ENCODE measurements at places on chromosomes 13 and 19. TPM values are rescaled to one million over a fixed set of nuclear protein-coding genes. Genes with fewer than 3 reads are reported as not detected.

- H3K4me3 ChIP-seq: no peak overlapping the region
- no peak overlapping the region for H3K27ac ChIP-seq
- H3K36me3 ChIP-seq: no peaks in the 10 kb centered on the region
Observed at GRCh38 chr13:79226250-79226649, 179.8 kb downstream of the RBM26 start.

Gene KLK6
- total RNA-seq: not detected

DNA sequence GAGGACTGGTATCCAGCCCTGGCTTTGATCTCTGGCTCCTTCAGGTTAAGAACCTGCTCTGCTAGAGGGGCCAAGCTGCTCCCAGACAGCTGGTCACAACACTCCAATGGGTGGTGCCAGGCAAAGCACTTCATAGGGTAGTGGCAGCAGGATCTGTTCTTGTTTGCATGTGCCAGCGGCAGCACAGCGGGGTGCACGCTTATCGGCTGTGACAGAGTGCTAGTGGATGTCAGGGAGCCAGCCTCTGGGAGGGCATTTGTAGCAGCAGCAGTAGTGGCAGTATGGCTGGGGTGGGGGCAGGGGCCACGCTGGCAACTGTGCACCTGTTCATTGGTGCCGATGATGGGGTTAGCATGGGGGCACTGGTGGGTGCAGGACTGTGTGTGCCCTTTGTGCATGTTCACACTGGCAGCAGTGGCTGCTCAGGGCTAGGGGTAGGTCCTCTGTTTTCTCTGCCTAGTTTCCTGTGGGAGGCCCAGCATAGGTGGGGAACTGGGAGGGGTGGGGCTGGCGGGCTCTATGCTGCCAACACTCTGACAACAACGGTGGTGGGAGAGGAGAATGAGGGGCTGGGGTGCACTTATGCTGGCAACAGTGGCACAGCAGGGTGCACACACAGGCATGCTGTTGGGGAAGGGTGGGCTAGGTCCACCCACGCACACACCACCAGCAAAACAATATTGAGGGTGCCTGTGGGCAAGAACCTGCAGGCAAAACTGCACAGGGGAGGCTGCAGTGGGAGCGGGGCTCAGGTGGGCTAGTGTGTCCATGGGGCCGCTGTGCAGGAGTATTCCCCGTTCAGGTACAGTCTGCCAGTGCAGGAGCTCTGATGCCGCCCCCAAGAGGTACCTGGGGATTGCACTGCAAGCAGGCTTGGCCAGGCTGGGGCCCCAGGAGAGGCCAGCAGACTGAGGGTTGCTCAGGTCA, 19.3 kb downstream of the AP1M1 start:
- H3K4me1 ChIP-seq: peaks cover 33% of the 10 kb centered on the region
- H3K36me3 ChIP-seq: peaks cover 90% of the 10 kb centered on the region
- peak overlapping the region; percentile 2 for H3K4me3 ChIP-seq
- peak overlapping the region; percentile 73 for H3K27ac ChIP-seq
- no peak for DNase-seq

DNA sequence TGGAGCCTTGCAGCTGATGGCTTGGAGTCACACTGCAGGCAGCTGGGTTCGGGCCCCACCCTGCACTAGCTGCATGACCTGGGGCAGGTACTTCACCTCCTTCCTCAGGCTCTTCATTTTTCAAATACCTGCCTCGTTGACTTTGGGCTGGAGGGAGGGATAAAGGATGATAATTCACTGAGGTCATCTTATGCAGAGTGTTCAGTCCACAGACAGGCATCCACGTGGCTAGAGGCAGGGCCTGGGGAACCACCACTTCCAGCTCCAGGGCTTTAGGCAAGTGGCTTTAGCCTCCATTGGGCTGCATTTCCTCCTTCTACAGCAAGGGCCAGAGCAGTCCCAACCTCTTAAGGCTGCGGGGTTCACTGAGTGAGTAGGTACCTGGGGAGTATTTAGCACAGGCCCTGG, 84.8 kb downstream of the SIPA1L3 start:
- DNase-seq: no peak
- H3K4me1 ChIP-seq: peaks cover 5% of the 10 kb centered on the region
- H3K27ac ChIP-seq: no peak overlapping the region
- H3K4me3 ChIP-seq: no peak overlapping the region
- H3K36me3 ChIP-seq: no peaks in the 10 kb centered on the region

Gene ZNF610
- 2.8 TPM for total RNA-seq

DNA sequence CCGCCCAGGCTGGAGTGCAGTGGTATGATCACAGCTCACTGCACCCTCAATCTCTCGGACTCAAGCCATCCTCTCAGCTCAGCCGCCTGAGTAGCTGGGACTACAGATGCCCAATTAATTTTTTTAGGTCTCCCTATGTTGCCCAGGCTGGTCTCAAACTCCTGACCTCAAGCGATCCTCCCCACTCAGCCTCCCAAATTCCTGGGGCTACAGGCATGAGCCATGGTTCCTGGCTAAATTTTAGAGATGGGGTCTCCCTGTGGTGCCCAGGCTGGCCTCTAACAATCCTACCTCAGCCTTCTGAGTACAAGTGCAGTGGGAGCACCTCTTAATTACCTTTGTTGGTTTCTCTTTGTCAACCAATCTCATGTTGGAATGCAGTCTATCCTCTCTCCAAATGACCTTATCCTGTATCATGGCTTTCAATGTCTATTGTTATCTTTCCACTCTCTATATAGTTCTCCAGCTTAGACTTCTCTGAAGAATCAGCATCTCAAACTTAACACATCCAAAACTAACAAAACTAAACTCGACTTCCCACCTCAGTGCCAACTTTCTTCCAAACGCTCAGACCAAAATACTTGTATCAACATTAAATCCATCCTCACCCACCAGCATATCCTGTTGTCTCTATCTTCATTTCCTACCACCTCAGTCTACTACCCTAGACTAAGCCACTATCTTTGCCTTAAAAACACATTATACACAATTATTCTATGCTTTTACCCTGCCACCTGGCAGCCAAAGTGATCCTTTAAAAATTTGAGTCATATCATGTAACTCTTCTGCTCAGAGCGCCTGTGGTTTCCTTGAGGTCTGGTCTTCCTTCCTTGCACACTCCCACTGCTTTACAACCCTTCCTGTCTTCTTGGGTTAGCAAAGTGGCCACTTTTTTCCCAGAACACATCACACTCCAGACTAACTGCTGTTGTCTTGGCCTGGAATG, 6.7 kb downstream of the TPT1 start:
- peaks cover 92% of the 10 kb centered on the region for H3K4me1 ChIP-seq
- H3K4me3 ChIP-seq: peak overlapping the region; percentile 54
- peak; percentile 67 for DNase-seq
- H3K27ac ChIP-seq: peak overlapping the region; percentile 91
- H3K36me3 ChIP-seq: peaks cover 69% of the 10 kb centered on the region

Gene ACP7
- total RNA-seq: not detected

DNA sequence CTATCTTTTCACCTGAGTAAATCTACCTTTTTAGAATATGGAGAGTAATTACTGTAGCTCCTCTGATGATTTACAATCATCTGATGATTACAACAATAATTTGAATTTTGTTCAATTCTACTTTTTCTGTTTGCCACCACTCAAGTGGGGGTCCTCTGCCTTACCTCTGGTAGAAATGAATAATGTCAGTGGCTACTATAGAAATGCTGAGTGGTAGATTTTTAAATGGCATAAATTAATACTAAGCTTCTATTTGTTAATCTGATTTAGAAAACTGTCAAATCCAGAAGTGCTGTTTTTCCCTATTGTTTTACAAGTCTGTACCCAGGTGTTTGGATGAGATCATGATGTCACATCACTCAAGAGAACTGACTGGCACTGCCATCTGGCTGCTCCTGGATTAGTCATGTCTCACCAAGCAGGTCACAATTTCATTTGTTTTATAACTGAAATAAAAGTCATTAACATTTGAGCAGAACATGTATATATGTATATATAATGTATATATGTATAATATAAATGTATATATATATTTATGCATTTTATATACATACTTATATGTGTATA, 494.8 kb downstream of the TBC1D4 start:
- DNase-seq: no peak
- no peak overlapping the region for H3K27ac ChIP-seq
- no peaks in the 10 kb centered on the region for H3K4me1 ChIP-seq
